ENCODE measurements at places on chromosomes 6 and 20. TPM values are rescaled to one million over a fixed set of nuclear protein-coding genes. Genes with fewer than 3 reads are reported as not detected.

Gene C6orf89
- 32.7 TPM for total RNA-seq

Gene MAD2L1BP
- 31.7 TPM for total RNA-seq

Gene FITM2
- 3.4 TPM for total RNA-seq

Gene CTCFL
- not detected for total RNA-seq

Gene HCK
- not detected for total RNA-seq

Gene MUC21
- total RNA-seq, result not detected

Gene CYP39A1
- 1.3 TPM for total RNA-seq

Gene CBLN4
- not detected for total RNA-seq

Gene LY6G5B
- 4.3 TPM for total RNA-seq

Gene SENP6
- 51.1 TPM for total RNA-seq

Gene TCF21
- not detected for total RNA-seq

Gene GRM4
- 0.07 TPM for total RNA-seq

Gene PPIL6
- 0.71 TPM for total RNA-seq

Gene NR2E1
- total RNA-seq, result not detected

Gene CSTF1
- 40.2 TPM for total RNA-seq

Gene VGLL2
- total RNA-seq, result not detected

Gene C20orf144
- total RNA-seq, result 0.07 TPM

Data from foreskin keratinocyte (primary cell).